ENCODE measurements at places on chromosomes 3 and 15.

DNA sequence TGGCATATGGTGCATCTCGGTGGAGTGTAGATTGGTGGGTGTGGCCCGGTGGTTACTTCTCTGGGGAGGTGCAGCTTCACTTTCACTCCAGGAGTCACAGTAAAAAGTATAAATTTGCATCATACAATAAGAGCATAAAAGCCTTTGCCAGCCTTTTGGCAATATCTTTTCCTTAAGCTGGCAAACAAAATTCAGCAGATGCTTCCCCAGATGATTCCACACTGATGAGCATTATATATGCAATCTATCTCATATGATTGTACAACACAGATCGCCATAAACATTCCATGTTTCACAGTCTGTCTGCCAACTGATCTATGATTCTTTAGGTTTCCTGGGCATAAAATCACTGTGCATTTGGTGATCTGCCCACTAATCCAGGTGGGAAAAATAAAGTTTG lies 120.2 kb upstream of the ALCAM start:
- no peak for DNase-seq

- DNase-seq, result no peak
Measured at GRCh38 chr3:43549626-43550290, 72.1 kb downstream of the ANO10 start.

GRCh38 chr15:31147456-31147855 lies 45.9 kb upstream of the TRPM1 start:
- DNase-seq, result no peak

DNA sequence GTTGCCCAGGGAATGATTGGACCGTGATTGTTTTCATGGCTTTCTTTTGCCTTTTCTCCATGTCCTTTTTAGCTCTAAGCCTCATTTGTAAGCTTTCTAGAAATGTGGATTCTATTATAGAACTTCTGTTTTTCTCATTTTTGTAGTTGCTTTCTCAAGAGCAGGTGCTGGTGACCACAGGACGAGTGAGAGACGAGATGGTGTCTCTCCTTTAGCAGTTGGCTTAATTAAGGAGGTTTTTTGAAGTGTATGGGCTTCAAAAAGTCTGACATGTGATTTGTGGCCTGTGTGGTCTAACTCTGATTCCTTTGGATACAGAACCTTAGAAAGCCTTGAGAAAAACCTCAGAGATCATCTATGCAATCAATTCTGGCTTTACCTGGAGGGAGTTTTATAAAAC lies 292.8 kb downstream of the LPP start:
- DNase-seq, result no peak

DNA sequence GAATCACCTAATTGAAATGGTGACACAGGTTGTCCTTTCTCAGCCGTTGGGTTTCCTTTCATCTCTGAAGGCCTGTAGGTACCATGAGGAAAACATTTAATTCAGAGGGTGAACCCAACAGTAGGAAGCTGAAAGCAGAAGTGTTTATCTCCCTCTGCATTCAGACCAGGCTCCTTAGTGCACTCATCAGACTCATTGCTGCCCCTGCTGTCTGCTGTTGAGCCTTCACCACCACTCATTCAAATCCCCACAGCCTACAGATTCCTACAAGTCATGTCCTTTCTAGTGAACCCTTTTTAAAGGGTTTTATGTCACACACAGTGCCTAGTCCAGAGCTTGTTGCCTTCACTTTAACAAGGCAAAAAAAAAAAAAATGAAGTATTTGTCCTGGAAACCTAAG lies 13.4 kb downstream of the WDR48 start:
- DNase-seq, result no peak

DNA sequence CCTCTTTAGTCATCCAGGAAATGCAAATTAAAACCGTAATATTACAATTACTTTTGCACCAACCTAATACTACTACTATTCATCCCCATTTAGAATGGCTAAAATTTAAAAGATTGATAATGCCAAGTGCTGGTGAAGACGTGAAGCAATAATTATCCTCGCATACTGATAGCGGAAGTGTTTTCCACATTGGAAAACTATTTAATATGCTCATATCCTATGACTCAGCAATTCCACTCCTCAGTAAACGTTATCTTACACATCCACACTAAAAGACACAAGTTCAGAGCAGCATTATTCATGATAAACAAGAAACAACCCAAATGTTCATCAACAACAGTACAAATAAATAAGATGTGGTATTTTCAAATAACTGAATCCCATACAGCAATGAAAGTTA lies 70.6 kb downstream of the VPS13C start:
- DNase-seq, result no peak

- DNase-seq, result no peak
Measured at GRCh38 chr3:53833053-53833645, 13.1 kb downstream of the CHDH start.

DNA sequence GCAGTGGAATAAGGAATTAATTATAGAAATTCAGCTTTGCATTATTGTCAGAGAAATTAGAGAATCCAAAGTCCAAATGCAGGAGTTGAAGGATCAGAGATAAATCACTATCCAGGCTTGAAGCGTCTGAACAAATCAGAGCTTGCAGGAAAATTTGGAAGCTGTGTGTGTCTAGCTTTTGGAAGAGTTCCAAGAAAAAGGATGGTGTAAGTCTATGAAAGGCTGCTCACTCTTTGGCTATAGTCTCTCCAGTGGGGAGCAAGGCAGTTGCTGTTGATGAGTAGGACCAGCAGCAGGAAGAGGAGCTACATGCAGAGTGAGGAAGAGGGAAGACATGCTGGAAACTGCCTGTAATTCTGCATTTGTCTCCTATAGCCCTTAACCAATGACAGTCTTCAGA lies 464.3 kb upstream of the GRM7 start:
- no peak for DNase-seq

DNA sequence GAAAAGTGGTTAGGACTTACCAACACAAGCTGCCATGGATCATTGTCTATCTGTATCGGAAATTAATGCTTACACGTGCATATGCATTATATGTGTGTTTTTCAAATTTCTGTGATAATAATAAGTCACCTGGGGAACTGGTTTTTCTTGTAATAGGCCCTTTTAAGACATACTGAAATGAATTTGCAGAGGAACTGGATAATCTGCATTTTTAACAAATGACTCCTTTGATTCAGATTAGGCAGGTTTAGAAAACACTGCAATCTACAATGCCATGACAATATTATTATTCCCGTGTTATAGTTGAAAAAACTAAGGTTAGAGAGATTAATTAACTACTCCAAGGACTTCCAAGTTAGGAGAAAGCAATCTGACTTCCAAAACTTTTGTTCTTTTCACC lies 23.4 kb downstream of the STRIT1 start:
- no peak for DNase-seq

- DNase-seq, result no peak
Measured at GRCh38 chr15:96390986-96391385, 60.5 kb downstream of the NR2F2 start.

DNA sequence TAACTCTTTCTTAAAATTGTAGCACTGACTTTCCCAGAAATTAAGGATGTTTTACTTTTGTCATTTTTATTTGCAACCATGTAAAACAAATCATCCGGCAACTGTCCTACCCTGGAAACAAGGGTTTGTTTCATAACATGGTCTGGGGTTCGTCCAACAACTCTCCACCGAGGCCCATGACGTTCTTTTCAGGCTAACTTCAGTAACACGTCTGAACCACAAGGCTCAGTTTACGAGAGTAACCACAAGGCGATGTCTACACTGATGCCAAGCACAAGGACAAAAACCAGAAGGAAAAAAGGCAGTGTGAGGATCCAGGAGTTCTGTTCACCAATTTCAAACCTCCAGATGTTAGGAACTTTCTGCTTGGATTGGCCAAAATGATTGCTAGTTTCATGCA lies 546.1 kb downstream of the NTRK3 start:
- DNase-seq, result no peak

DNA sequence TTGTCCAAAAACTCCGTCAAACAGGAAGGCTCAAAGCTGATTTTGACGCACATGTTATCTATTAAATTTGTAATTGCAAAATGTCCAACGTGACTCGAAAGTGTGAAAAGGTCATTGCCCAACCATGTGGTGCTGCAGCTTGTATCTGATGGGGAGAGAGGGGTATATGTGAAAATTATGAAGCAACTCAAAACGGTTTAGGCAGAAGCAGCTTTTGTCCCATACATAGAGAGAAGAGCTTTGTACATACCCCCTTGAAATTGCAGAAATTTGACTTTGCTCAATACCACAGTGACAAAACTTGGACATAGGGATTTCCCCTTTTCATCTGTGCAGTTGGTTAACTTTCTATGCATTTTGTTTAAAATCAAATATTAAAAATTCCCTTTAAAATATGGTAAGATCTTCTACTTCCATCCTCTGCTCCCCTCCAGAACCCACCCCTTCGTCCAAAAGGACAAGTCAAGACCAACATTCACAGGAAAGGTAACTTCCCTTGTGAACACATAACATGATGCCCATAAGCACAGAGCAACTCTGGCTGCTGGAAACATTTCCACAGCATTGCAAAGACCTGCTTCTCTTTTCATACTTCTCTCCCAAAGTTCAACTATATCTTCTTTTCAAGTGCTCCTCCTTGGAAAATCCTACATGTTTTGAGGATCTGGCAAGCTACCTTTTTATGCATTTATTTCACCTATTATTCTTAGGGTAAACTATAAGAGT lies 253.7 kb upstream of the THBS1 start:
- DNase-seq, result no peak

- no peak for DNase-seq
Measured at GRCh38 chr15:66994927-66995656, 70.3 kb upstream of the SMAD3 start.

DNA sequence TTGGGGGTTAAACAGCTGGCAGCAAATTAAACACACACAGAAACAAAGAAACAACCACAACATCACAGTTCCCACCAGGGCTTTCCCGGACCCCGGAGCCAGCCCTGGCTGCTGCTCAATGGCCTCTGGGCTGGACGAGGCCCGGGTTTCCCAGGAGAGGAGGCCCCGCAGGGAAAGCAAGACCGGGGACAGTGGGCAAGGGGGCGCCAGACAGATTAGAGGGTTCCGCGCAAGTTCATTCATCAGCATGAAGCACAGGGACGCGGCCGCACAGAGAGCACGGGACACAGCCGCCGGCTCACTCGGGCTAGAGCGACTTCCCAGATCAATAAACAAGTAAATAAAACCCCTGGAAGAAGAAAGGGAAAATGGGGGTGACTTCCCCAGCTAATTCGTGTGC lies 66.4 kb upstream of the RPL32 start:
- no peak for DNase-seq

DNA sequence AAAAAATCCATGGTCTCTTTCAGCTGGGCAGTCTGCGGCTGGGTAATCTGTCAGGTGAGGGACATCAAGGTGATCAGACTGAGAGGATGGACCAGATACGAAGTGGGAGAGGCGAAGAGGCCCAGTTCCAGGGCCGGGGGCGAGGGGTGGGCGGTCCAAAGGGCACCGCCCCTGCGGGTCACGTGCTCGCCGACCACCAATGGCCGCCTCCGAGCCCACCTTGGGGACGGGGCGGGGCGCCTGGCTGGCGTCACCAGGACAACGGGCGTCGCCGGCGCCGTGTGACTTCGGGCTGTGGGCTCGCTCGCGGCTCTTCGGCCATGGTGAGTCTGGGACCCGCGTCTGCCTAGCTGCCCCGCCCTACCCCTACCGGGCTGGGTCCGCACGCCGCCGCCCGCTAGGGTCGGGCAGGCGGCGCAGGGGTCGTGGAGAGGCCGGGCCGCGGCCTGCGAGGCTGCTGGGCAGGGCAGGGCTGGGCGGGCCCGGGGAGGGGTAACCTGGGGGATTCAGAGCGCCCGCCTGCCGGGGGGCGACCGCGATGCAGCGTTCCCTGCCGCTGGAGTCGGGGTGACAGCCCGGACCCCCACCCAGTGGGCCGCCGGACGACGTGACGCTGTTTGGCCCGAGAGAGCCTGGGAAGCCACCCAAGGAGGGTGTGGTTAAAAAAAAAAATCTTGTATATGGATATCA lies at the start of gene FBXL2:
TSS of gene FBXL2 (plus strand) at position 250 of the 690 bp plus-strand sequence. CDS start at position 321, 71 bp downstream.
- peak; percentile 96 for DNase-seq

GRCh38 chr15:55221090-55222011 lies 24.6 kb upstream of the RSL24D1 start:
- DNase-seq, result no peak

DNA sequence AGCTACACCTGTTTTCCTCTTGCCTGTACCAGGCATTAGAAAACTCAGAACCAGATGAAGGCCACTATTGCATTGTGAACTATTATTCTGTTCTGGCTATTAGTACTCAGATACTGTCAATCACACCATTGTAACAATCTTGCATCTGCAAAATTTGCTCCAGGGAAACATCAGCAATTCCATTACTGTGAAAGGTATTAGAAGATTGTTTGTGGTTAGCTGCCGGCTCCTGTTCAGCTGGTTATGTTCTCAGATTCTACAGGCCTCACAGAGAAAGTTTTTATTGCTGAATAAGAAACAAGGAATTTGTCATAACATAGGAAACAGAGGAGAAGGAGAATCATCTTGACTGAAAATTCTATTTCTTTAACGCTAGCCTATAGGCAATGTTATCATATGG lies 179.9 kb downstream of the PLOD2 start:
- DNase-seq, result no peak

- DNase-seq, result no peak
Measured at GRCh38 chr15:40452296-40453090, 11.7 kb downstream of the BAHD1 start.

GRCh38 chr3:65955792-65956477 lies 82.8 kb downstream of the MAGI1 start:
- no peak for DNase-seq

DNA sequence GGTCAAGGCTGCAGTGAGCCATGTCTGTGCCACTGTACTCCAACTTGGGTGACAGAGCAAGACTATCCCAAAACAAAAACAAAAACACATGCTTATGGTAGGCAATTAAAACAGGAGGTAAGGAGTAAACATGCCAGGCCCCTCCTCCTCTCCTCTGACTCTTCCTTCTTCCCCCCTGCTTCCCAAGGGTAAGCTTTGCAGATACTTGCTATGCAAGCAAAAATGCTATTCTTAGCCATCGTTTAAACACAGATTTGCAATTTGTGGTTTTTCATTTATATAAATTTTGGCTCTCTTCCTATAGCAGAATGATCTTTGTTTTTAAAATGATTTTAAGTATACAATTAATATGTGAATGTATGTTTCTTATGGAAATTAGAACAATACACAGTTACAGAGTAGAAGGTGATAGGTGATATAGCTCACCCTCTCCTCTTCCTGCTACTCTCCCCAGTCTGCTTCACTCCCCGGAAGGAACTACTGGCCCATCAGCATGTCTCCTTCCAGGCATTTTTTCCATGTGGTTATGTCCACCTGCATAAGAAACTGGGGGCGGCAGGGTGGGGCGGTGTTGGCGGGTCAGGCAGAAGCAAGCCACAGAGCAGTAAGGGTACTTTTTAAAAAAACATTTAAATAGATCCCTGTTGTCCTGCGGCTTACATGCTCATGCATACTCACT lies 42.1 kb downstream of the IGF1R start:
- no peak for DNase-seq

GRCh38 chr3:169241630-169241990 lies 421.9 kb downstream of the MECOM start:
- no peak for DNase-seq

DNA sequence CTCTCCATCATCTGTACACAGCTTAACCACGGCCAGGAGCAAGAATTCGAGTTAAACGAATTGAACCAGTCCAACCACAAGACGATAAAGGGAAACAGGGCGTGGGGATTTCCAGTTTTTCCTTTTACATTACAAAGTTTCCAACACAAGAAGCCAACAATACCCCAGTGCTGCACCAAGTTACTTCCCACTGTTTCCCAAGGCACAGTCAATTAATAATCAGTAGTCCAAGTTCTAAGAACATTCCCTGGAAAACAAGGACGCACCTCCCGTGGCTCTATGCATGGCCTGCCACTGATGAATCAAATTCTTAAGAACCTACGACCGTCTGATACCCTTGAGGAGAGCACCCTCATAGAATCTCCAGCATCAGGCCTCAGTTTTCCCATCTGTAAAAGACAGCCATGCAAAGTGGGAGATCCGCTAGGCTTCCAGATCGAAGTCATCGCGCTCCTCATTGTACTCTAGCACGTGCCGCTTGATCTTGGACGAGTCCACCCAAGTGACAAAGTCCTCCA lies 774 bp downstream of the IMP3 start:
- DNase-seq, result no peak

Measured in chondrocyte (in vitro differentiated cells).